Activated naive CD4-positive, alpha-beta T cell treated with anti-CD3 and anti-CD28 coated beads, Interleukin-2, amount 50 U/mL, for 16 hours (primary cell): ENCODE measurements at places on chromosomes 5 and 9.

GRCh38 chr5:111626473-111627148 is 114.3 kb upstream of the STARD4 start:
- DNase-seq, result no peak

DNA sequence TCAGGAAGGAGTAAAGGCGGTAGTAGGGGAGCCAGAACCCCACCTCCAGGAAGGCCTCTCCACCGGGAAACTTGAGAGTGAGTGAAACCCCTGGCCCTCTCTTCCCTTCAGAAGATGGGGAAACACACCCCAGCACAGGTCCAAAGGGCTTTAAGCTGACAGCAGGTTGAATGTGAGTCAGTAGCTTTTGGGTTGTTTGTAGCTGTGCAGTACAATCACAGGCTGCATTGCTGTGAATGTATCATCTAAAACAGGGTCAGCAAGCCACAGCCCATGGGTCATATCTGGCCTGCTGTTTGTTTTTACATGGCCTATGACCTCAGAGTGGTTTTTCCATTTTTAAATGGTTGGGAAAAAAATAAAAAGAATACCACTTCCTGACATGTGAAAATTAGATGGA is 10.0 kb downstream of the OTULINL start:
- no peak for DNase-seq

- no peak for DNase-seq
Observed at GRCh38 chr5:137461391-137462264, 37.5 kb downstream of the SPOCK1 start.

GRCh38 chr9:112283582-112284253 is 49.7 kb downstream of the PTBP3 start:
- DNase-seq, result no peak

DNA sequence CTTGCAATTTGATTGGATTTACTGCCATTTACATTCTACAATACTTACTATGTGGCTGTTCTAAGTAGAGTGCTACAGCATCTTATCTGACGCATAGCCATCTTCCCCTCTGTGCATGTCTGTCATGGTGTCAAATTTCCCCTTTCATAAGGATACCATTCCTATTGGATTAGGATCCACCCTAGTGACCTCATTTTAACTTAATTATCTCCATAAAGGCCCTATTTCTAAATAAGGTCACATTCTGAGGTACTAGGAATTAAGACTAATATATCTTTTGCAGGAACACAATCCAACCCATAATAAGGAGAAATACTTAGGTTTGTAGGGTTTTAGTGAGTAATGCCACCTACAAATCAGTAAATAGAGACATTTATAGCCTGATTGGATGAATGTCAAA is 268.0 kb downstream of the ADAMTSL1 start:
- no peak for DNase-seq

DNA sequence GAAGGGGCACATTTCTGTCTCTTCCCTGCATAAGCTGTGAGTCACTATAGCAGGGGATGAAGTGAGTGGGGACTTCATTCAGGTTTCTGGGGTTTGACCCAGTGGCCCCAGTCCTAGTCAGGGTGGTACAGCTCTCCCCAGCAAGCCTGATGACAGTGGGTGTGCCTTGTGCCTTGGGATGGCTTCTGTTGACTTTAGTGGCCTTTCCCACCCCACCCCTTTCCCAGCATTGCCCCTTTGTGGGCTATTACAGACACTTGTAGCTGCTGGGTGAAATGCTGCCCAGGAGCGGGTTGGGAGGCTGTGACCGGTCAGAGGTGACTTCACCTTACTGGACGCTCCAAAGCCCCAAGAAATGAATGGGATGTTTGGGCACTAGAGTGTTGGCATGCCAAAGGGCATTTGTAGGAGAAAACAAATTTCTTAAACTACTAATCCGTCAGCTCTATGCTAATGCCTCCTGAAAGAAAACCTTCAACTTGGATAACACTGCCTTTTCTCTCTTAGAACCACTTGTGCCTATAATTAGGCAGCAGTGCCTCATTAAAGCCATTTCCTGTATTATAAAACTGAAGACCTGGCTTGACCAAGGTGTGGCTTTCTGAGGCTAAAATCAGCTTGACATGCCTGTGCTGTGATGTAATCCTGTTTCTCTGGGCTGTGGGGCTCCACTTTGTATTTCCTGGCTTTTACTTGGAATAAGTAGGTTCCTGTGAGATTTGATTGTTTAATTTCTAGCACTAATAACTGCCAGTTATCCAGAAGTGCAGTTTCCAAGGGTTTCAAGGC is 119.0 kb upstream of the SLC25A48 start:
- DNase-seq, result no peak

- DNase-seq, result no peak
Observed at GRCh38 chr5:170832241-170832640, 29.6 kb upstream of the RANBP17 start.

DNA sequence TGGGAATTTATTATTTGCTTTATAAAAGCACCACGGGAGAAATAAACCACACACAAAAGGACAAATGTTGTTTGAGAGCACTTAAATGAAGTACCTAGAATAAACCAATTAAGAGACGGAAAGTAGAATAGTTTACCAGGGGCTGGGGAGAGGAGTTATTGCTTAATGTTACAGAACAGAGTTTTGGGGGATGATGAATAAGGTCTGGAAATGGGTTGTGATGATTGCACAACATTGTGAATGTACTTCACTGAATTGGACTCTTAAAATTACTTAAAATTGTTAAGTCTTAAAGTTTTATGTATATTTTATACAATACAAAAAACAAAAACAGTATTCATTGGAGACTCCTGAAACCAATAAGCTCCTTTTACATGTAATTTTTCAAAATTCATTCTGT is 1.5 kb downstream of the ZBTB43 start:
- DNase-seq, result no peak

- no peak for DNase-seq
Observed at GRCh38 chr9:127767909-127768331, 10.5 kb downstream of the SH2D3C start.

GRCh38 chr9:98795295-98795955 is 930 bp downstream of the ANKS6 start:
- no peak for DNase-seq

DNA sequence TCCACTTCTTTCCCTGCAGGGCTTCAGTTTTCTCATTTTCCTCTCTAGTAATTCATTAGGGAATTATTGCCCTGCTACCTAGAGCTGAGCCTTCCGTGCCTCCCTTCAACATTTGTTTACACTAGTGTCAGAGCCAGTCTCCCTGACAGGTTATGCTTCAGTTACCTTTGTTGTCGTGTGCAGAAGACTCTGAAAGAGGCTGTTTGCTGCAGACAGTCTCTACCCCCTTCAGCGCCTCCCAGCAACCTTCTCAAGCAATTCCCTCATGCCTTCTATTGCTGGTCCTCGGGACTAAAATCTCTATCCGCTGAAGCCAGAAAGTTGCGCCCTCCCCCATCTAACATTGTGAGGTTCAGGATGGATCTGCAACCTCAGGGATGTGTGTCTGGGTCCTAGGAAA is 12.8 kb downstream of the RALGPS1 start:
- DNase-seq, result no peak

GRCh38 chr5:158020555-158021418 is 161.8 kb upstream of the CLINT1 start:
- no peak for DNase-seq

GRCh38 chr5:141100243-141100805 is at the start of gene PCDHB3:
PCDHB3 (plus strand) TSS chr5:141100473; CDS start chr5:141100650, 177 bp downstream.
- no peak for DNase-seq

GRCh38 chr9:83622939-83623678 is at the start of gene IDNK:
IDNK (plus strand) TSS chr9:83623143; CDS start chr9:83623172, 29 bp downstream.
- peak; percentile 67 for DNase-seq

- DNase-seq, result no peak
Observed at GRCh38 chr9:5563886-5564285, 53.6 kb downstream of the PDCD1LG2 start.

DNA sequence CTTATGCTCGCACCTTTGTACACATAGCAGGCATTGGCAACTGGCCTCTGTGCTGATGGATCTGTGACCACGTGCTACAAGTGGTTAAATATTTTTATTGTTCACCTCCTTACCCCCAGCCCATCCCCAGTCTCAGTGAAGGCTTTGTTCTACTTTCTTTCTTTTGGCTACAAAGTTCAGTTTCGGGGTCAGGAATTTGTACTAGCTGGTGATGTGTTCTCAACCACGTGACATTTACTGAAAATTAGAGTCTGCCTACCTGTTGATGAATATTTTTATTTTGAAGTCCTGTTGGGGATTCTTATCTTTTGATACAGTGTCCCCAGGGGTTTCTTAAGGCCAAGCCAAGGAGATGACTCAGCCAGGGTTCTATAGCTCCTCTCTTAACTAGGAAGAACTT is 47.8 kb downstream of the C9orf57 start:
- DNase-seq, result no peak

DNA sequence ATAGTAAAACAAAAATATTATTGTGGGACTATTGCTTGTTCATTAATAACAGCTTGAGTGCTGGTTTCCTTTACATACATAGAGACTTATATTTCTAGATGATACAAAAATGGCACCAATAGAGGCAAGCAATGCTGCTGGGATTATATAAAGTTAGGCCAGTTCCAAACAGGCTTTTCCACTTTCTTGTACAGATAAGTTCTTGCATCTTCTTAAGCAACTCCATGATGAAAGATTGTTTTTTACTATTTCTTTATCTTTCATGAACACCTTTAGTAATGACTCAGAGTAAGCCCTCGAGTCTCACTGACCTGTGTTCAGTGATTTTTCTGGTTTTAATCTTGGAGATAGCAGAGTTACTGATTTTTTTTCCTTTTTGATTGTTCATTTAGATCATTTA is 324.4 kb downstream of the PRR16 start:
- no peak for DNase-seq

DNA sequence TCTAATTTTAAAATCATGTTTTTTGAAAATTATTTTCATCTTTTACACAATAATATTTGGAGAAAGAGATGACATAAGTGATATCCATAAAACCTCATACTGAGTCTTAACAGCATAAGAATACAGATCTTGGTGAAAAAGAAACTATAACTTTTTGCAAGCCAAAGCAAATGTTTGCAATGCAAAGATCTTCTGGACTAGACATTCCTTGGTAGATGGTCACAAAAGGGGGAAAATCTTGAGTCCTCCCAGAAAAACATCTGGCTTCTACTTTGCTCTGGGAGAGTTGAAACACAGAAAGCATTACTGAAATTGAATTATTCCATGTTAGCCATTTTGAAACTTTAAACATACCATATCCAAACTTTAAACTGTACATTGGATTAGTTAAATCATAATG is 308.2 kb downstream of the ANXA1 start:
- DNase-seq, result no peak

DNA sequence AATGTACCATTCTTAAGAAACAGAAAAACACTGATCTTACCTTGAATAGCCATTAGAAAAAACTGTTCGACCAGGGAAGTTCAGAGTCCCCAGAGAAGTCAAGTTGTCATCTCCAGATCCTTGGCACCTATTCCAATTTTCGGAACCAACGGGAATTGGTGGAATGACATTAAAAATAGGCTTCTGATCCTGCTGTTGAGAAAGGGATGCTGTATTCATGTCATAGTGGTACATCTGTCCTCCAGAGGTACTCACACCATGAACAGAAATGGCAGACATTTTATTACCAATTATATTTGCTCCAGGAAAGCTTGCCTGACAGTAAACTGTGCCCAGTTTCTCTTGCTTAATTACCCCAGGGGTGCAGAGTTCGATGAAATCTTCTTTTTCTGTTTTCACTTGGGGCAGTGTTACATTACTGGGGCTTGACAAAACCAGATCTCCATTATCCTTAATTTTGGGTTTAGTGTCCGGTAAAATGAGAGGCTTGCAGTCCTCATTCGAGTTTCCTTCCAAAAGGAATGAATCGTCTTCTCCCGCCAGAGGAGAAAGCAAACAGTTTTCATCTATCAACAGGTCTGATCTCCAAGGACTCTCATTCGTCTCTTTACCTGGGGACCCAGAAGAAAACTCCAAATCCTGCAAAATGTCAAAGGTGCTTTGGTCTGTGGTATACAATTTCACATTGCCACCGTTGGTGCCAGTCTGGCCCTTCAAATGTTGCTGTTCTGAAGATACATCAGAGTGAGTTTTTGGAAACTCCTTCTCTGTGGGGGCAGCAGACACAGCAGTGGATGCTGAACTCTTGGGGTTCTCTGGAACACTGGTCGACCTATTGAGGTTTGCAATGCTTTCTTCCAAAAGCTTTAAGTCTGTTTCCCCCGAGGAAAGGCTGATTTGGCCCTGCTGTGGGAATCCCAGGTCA is 3.6 kb downstream of the NR3C1 start:
- DNase-seq, result no peak

DNA sequence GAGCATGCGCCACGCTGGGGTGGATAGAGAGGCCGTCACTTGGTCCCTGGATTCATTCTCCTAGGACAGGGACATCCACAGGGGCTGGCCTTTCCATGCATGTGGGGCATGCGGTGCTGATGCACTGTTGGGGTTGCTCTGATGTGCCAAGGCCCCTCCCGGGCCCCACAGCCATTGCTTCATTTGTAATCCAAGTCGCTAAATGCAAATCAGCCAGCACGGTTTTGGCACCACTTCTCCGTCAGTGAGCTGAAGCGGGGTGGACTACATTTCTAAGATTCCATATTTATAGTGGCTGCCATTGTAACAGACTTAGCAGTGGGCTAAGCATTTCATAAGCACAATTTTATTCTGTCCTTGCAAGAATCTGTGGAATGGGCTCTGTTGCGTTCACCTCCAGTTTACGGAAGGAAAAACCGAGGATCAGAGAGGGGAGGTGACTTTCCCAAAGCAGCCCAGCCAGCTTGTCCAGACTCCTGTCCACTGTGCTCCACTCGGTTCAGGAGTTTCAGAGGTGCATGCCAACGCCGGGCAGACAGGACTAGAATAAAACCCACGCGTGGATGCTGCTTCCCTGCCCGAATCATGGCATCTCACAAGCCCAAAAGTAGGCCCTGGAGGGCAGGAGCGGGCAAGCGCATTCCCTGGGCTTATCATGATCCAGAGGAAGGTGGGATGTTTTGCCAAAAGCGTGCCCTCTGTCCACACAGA is 102.6 kb upstream of the COL5A1 start:
- DNase-seq, result no peak

- peak; percentile 15 for DNase-seq
Observed at GRCh38 chr9:125632321-125633115, 74.5 kb downstream of the MAPKAP1 start.

DNA sequence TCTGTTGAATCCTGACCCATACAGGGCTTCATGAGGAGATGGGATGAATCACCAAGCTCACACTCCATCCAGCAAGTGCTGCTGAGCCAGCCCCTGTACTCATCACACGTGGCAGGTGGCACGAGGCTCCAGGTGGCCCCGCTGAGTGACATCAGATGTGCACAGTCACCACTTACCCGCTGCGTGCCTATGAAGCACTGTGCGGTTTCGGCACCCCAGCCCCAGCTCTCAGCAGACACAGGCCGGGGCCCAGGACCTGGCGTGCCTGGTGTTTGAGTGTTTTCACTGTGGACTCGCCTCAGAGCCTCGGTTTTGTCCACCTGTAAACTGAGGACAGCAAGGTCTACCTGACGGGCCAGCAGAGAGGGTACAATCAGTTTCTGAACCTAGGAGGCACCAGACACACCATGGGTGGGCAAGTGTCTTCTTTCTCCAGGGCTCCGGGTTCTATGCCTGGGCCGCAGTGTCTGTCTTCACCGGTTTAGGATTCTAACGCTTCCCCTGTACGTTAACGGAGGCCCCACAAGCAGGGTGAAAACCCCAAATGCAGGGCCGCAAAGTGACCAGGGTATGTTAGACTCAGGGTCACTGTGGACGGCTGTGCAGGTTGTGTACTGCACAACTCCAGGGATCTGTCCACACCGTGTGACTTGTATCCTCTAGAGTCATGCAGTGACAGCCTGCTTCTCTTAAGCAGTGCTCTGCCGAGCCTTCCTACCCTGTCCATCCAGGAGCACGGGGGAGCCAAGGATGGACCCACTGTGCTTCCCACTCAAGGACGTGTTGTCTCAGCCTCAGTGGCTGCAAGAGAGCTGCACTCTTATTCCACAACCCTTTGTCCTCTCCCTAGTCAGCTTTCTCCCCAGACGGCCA is 44.3 kb upstream of the COL5A1 start:
- no peak for DNase-seq

- DNase-seq, result no peak
Observed at GRCh38 chr9:137582286-137582860, 3.6 kb upstream of the DPH7 start.
